ENCODE measurements at places on chromosomes 11 and 22.

GRCh38 chr11:85827748-85828639 is 17.1 kb upstream of the SYTL2 start:
- no peak for DNase-seq

DNA sequence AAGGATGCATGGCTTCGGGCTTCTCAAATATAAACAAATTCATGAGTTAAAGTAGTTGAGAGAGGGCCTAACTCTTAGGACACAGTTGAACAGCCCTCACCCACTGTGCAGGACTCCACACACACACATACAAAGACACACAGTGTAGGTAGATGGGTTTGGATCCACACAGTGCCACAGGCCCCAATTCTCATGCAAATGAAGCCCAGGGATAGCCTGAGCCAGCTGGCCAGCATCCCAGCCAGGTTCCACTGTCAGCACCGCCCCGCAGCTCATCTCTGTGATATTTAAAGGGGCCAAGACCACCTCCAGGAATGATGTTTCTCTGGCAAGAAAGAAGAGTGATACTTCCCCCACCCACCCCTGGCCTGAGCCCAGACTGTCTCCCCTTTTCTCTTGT is 11.7 kb downstream of the SLC35C1 start:
- no peak for DNase-seq

DNA sequence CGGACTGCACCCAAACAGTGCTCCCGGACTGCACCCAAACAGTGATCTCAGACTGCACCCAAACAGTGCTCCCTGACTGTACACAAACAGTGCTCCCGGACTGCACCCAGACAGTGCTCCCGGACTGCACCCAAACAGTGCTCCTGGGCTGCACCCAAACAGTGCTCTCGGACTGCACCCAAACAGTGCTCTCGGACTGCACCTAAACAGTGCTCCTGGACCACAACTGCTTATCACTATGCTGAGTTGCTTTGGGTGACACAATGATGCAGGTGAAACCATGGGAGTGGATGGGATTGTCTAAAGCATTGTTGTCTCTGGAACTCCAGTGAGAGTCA is 90.4 kb downstream of the FBXO7 start:
- no peak for DNase-seq

- DNase-seq = no peak
Measured at GRCh38 chr11:109508943-109509342, 87.0 kb downstream of the C11orf87 start.

DNA sequence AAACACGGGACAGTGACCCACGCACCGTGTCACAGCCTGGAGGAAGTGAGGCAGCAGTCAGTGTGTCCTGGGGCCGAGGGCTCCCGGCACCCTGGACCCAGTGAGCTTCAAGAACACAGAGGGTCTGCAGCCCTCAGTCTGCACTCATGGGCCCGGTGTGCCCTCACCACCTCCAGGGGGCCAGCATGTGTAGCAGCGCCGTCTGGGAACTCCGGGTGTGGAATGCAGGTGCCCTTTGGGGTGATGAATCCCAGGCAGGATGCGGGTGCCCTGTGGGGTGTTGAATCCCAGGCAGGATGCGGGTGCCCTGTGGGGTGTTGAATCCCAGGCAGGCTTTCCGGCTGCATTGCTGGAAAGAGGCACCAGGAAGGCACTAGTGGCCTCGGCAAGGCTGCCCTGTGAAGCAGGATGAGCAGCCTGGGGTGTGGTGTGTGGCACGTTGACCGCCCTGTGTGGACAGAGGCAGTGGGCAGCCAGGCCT is 1399.9 kb downstream of the BRD1 start:
- DNase-seq = no peak

GRCh38 chr11:95920460-95921105 is 3.3 kb downstream of the MTMR2 start:
- no peak for DNase-seq

DNA sequence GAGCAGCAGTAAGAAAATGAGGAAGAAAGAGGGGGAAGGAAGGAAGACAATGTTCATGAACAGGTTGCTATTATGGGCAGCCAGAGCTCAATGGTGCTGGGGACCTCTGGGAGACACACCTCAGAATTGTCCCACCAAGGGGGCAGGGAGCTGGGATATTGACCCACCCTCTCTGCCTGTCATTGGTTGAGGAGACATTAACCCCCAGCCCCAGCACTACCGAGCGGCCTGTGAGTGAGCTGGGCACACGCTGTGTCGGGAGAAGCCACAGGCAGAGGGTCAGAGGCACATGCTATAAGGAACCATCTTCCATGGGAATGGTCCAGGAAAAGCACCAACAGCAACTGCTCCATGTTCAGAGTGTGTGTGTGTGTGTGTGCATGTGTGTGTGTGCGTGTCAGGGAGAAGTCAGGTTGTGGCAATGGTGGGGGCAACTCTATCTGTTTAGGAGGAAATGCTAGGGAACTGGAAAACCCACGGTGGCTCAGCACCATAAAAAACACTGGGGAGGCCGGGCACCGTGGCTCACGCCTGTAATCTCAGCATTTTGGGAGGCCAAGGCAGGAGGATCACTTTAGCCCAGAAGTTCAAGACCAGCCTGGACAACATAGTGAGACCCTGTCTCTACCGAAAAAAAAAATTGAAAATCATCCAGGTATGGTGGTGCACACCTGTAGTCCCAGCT is 49.2 kb downstream of the CD6 start:
- DNase-seq = no peak

DNA sequence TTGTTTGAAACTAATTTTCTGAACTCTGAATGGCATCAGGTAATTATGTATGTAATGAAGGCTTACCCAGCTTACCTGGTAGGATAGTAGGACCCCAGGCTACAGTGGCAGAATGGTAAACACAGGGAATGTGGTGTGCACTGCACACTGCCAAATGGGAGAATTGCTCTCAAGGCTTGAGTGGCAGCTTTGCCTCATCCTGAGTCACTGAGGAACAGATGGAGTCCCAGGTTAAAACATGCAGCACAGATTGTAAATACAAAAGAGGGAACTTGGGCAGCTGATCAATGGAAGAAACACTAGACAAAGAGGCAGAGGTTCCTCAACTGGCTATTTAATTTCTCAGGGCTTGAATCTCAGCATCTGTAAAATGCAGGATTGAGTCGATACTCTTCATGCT is 24.4 kb downstream of the GPR83 start:
- DNase-seq = no peak

DNA sequence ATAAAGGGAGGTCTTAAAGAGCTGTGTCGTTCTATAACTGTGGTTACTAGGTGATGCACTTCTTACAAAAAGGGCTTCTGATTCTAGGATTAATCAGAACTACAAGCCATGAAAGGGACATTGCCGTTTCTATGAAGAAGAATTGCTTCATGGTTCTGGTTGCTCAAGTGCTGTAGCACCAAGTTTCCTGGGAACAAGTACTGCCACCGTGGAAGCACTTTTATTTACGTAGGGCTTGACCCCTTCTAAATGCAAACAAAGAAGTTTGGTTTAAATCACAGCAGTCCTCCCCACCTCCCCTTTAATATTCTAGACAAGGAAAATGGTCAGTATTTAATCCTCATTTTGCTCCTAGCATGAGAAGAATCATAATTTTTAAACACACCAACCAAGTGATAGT is 9.8 kb downstream of the YAP1 start:
- DNase-seq = no peak

GRCh38 chr11:21480240-21480639 is 712.6 kb upstream of the ANO5 start:
- no peak for DNase-seq

GRCh38 chr11:129365816-129366215 is 9.8 kb upstream of the BARX2 start:
- DNase-seq = no peak

GRCh38 chr22:30947816-30948454 is 20.6 kb downstream of the MORC2 start:
- DNase-seq = no peak

DNA sequence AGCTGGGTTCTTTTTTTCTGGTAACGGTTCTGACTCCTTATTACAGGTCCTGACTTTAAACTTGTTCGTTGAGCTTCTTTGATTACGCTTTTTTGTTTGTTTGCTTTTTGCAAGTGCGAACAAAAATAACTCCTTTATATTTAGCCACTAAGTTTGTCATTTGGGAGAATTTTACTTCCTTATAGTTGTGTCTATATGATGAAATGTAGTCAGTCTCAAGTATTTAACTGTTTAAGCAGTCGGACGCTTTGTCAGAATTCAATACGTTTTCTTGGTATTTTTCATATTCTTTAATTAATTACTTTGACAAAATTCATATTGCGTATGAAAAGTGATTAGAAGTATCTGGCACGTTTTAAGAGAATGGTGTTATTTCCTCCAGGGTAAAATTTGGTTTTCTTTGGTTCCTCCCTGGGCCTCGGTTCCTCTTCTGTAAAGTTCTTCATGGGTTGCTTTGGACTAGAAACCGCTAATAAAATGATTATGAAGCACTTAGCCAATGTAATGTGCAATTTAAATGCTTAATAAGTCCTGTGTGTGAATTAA is 1.3 kb downstream of the CBL start:
- no peak for DNase-seq

DNA sequence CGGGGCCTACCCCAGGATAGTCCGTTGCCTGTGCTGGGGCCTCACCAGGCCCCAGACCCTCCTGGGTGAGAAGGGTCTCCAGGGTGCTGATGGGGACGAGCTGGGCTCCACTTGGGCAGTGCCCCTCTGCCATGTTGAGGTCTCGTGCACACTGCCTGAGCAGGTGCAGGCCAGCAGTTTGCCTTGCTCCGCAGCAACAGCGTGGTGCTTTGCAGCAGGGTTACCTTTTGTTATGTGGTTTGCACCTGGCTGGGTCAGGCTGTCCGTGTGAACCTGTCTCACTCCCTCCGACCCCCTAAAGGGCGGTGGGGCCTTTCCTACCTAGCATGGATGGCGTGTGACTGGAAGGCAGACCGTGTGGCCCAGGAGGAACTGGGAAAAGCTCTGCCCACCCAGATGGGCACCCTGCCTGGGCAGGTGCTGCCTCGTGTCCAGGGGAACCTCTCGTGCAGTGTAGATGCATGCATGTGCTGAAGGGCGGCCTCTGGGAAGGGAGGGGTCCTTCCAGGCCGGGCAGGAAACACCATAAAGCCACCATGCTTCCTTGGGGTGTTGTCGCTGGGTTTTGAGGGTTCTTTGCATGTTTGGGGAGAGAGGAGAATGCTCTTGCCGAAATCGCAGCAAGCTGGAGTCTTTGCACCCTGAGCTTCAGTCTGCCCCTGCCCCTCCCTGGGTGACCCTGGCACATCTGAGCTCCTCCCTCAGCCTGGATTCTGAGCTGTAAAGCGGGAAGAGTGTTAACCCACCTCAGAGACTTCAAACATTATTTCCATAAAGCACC is 75.4 kb upstream of the PPARA start:
- no peak for DNase-seq

- no peak for DNase-seq
Measured at GRCh38 chr22:37525073-37525745, 6.0 kb upstream of the CARD10 start.

DNA sequence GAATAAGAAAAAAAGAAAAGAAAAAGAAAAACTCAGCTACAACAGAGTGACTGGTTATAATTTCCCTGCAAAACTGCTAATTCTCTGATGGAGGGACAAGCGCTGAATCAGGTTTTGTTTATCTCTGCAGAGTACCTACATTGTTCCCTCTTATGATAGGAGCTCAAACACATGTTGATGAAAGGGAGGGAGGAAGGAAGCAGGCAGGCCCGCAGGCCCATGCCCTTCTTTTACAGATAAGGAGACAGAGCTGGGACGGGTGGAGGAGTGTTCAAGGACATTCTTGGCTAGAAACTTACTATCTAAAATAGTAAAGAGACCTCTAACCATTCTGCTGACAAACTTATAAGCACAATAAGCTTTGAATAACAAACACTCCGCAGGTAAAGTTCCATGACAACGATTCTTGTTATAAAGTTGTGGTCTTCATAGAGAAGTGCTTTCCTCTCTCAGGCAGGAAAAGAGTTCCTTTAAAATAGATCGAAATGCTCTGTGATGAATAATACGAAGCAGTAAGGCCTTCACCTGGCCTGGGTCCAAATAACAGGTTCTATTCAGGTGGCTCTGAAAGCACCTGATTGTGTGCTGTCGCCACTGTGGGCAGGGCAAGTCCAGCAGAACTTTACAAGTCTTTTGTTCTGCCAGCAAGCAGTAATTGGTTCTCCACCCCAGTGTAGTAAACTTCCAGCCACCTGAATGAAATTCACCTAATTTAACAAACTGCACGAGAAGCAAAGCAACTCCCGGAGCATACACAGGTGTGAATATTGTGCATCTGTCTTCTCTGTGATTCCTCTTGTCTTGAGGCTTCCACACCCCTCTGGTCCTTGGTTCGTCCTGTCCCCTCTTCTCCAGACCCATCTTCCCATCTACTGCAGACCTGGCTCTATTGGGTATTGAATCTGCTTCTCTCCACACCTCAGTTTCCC is 15.3 kb upstream of the MICAL2 start:
- DNase-seq = no peak

- DNase-seq = no peak
Measured at GRCh38 chr11:26985943-26986342, 8.0 kb upstream of the FIBIN start.

GRCh38 chr11:132792341-132793140 is 739.8 kb downstream of the OPCML start:
- DNase-seq = no peak

- DNase-seq = no peak
Measured at GRCh38 chr22:50032109-50032871, 19.7 kb upstream of the IL17REL start.

- DNase-seq = no peak
Measured at GRCh38 chr11:78931891-78932290, 357.2 kb upstream of the NARS2 start.

Measured in stimulated activated effector memory CD8-positive, alpha-beta T cell treated with anti-CD3 and anti-CD28 coated beads, Interleukin-12 subunit alpha, Interleukin-12 subunit beta, amount 100 ng/mL, for 72 hours (primary cell).